Activated T-helper 1 cell treated with anti-CD3 and anti-CD28 coated beads, Interleukin-2, amount 50 U/mL, for 16 hours (primary cell): ENCODE measurements at places on chromosomes 2 and 18.

DNA sequence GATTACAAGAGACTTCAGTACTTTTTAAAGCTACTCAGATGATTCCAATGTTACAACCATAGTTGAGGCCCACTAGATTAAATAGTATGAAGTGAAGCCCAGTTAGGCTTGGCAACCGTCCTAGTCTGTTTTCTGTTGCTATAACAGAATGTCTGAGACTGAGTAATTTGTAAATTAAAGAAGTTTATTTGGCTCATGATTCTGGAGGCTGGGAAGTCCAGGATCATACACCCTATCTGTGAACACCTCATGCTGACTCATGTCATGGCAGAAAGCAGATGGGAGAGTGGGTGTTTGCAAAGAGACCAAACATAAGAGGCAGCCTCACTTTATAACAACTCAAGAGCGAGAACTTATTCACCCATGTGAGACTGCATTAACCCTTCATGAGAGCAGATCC is 63.1 kb downstream of the CCDC150 start:
- no peak for DNase-seq

- DNase-seq, result no peak
Measured at GRCh38 chr2:23545396-23545795, 160.4 kb downstream of the KLHL29 start.

GRCh38 chr2:144706647-144707046 is 186.7 kb upstream of the ZEB2 start:
- DNase-seq, result no peak

- no peak for DNase-seq
Measured at GRCh38 chr2:20378891-20379519, 28.4 kb upstream of the PUM2 start.

GRCh38 chr2:219289195-219289536 is 10.0 kb downstream of the DNAJB2 start:
- no peak for DNase-seq
